Activated T-helper 9 cell treated with anti-CD3 and anti-CD28 coated beads, Interleukin-2, amount 50 U/mL, for 16 hours (primary cell): ENCODE measurements at places on chromosomes 6 and 20.

DNA sequence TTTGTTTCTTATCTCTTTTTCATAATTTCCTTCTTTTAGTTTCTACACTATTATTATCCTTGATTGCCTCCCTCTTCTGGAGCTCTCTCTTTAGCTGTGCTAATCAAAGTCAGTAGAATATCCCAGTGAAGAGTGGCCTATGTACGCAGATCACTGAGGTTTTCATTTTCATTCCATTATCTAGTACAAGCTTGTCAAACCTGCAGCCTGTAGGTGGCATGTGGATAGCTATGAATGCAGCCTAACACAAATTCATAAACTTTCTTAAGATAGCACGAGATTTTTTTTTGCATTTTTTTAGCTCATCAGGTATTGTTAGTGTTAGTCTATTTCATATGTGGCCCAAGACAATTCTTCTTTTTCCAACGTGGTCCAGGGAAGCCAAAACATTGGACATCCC lies 825.7 kb upstream of the MAP3K7 start:
- no peak for DNase-seq

GRCh38 chr6:117449549-117450439 lies 24.1 kb upstream of the ROS1 start:
- peak; percentile 21 for DNase-seq

- no peak for DNase-seq
These were observed 70.3 kb downstream of the SESN1 start for GRCh38 chr6:109024368-109024767.

GRCh38 chr6:147397306-147397705 lies 111.2 kb upstream of the SAMD5 start:
- DNase-seq, result no peak

DNA sequence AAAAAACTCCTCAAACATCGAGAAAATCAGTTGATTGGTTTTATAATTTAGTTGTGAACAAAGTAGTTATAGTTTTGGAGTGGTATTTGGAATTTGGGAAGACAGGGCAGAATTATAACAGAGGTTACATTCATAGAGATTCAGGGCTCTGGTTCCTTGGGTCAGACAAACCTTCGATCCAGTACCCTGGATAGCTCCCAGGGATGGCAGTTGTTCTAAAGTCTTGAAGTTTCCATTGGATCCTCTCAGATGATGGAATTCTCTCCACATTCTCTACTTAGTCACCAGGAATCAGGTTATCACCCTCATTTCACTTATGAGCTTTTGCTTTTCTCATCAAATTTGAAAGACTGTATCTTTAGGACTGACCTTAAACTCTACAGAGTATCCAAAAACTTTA lies 285.1 kb downstream of the CENPW start:
- DNase-seq, result no peak

DNA sequence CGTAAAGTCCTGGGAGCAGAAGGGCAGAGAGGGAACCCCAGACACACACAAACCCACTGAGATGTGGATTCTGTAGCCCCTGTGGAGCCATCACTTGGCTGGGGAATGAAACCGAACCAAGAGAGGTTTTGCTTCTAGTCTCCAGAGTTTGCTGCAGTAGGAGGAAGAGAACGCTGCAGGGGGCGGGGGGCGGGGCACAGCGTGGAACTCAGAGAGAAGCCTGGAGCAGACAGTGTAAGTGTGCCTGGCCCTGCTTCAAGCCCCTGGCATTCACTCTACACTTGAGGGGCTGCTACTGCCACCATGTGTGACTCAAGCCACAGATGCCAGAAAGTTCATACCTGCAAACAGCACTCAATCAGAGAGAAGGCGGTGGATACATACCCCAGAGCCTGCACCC lies 18.9 kb downstream of the GABRR1 start:
- DNase-seq, result no peak

GRCh38 chr6:116772450-116772849 lies 6.9 kb upstream of the FAM162B start:
- DNase-seq, result no peak

DNA sequence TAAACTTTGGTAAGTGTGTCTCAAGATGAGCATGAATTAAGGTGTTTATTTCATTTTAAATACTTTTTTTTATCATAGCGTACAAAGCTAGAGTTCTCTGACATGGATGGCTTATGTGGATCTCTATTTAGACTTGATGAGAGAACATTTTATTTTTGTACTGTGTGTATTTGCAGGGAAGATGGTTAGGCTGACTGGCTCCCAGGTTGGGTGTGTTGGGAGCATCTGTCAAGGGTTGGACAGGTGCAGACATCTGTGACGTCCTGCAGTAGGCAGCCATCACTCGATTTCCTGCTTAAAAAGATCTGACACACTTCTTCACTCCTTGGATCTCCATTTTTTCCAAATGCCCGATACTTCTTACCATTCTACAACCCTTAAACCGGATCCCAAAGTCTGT lies 221.9 kb upstream of the QKI start:
- no peak for DNase-seq

GRCh38 chr20:34402461-34402860 lies 39.4 kb downstream of the ITCH start:
- DNase-seq, result no peak

GRCh38 chr6:83974409-83975050 lies 59.0 kb upstream of the MRAP2 start:
- DNase-seq, result no peak

DNA sequence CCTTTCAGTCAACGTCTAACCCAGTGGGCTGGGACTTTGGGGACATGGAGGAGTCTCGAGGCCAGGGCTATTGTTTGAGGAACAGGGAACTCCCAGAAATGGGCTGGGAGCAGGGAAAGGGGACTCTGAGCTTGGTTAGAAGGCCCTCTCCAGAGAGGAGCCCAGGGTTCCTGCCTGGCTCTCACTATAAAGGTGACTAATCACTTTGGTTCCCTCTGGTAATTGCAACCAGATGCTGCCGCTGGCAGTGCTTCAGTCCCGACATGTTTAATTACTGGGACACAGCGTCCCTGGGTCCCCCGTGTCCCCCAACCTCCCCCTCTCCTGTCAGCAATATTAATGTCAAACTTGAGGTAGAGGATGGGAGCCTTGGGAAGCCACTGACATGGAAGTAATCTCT lies 5.0 kb upstream of the GDF5 start:
- DNase-seq, result no peak

- DNase-seq, result no peak
These were observed 219.6 kb downstream of the CD83 start for GRCh38 chr6:14337152-14337551.

GRCh38 chr20:20364593-20365479 lies 3.1 kb upstream of the INSM1 start:
- DNase-seq, result no peak

DNA sequence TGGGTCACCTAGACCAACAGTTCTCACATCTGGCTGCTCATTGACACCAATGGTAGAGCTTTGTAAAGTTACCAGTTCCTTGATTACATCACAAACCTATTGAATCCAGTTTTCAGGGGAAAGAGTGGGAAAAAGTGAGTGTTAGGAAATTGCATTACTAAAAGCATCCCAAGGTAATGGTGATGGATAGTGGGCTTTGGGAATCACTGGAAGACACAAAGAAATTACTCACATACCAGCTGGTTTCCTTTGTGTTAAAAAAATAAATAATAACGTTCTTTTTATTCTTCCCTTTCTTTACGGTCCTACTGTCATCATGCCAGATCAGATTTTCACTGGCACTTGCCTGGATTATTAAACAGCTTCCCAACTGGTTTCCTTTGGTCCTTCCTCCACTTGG lies 370.7 kb downstream of the RFPL4B start:
- DNase-seq, result no peak

DNA sequence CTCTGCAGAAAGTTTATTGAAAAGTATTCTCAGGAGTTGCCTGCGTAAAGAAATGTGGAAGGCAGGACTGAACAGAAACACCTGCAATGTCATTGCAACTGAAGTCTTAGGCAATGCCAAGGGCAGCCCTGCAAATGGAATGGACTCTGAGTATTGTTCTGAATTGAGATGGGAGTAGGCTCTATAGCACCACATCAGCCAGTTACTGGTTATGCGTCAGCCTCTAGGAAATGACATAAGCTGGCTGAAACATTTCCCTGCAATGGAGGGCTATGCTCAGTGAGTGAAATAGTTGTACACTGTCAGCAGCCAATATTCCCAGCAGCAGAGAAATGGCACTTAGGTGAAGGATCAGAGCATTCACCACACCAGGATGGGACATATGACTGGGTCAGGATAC lies 13.8 kb upstream of the GJE1 start:
- no peak for DNase-seq

- DNase-seq, result peak; percentile 1
These were observed 381 bp upstream of the PEX7 start for GRCh38 chr6:136822046-136822375.

GRCh38 chr20:50516180-50516934 lies 6.2 kb downstream of the PTPN1 start:
- DNase-seq, result no peak

GRCh38 chr6:167806061-167806700 lies 20.5 kb upstream of the AFDN start:
- DNase-seq, result no peak

DNA sequence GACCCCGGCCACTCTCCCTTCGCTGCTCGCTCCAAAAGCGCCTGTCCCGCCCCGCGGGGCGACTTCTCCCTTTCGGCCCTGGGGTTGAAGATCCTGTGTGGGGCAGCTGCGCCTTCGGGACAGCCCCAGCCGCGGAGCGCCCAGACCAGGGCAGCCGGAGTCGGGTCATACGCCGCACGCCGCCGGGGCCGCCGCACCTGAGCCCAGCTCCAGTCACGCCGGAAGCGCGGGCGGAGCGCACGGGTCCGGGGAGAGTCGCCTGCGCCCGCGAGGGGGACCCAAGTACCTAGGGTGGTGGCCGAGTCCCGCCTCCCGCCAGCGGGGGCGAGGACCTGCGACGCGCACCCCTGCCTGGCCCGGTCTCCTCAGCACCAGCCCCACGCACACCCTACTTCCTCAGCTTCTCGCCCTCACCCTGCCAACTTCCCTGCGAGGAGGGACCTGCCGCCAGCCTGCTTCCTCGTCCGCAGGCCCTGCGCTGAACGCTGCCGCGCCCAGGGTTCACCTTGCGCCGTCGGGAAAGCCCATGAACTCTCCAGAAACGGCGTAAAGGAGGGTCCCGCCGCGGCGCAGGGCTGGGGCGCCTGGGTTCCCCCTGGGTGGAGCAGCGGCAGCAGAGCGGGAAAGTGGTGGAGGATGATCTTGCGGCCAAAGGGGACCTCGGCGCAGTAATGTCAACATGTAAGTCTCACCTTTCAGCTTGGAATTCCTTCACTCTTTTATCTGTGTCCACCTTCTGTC lies at the start of gene ADGRG6:
Gene ADGRG6, plus strand, starts transcription at position 357 of the 741 bp plus-strand sequence. Its CDS starts 323 bp downstream, at position 680.
- peak; percentile 1 for DNase-seq

GRCh38 chr6:36566418-36566905 lies 19.2 kb upstream of the STK38 start:
- no peak for DNase-seq

DNA sequence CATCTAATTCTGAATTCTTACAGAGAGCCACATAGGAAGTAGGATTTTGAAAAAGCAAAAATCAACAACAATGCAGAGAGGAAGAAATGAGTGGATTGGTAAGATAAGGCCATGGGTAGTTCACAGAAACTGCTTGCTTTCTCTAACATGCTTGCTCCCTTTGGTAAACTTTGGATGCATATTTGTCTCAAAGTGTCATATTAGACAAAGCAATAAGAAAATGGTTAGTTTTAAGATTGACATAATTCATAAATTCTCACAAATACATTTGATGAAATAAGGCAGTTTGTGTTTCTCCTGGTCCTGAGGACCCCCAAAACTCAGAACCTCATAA lies 31.7 kb downstream of the UTRN start:
- DNase-seq, result no peak

DNA sequence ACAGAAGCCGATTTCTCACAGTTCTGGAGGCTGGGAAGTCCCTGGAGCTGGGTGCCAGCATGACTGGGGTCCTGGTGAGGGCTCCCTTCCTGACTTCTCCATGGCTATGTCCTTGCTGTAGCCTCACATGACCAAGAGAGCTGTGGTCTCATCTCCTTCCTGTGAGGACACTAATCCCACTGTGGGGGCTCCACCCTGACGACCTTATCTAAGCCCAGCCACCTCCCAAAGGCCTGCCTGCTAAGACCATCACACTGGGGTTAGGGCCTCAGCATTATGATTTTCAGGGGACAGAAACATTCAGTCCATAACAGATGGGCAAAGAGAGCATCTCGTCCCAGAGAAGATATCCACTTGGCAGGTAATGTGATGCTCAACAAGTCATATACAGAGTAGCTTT lies 16.8 kb downstream of the RPP40 start:
- DNase-seq, result no peak

- DNase-seq, result no peak
These were observed 39.0 kb upstream of the TBXT start for GRCh38 chr6:166206510-166207283.

GRCh38 chr6:57089687-57090457 lies at the start of gene ZNF451:
ZNF451 (plus strand) TSS chr6:57090188; CDS start chr6:57090254, 66 bp downstream.
- peak; percentile 96 for DNase-seq

GRCh38 chr6:56840467-56841380 lies 114.2 kb upstream of the BEND6 start:
- DNase-seq, result no peak

- DNase-seq, result no peak
These were observed 140.4 kb upstream of the AFDN start for GRCh38 chr6:167686204-167686893.

DNA sequence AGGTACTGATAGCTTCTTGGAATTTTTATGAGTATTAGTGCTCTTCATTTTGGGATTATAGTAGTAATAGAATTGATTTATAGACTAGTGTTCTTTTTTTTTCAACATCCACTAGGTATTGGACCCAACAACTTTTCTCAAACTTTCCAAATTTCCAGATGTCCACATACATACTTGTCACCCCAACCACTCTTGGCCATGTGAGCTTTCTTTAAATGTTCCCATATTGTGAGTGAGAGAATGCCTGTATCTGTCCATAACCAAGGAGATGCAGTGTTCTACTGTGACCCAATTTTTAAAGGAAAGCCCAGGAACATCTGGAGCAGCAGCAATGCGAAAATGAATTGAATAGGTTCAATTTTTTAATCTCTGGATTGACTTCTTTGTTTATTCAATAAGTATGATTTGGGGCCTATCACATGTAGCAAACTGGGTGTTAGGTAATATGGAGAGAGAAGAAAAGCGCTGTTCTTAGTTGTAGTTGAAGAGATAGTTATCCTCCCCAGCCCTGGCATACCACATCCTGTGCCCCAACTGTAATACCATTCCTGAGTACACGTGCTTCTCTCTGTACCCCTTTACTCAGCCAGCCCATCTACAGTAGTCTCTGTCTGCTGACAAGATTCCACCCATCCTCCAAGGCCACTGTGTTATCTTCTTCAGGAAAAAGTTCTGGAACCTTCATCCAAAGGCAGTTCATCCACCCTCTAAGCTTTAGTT lies 116.8 kb upstream of the SUPT3H start:
- DNase-seq, result no peak

DNA sequence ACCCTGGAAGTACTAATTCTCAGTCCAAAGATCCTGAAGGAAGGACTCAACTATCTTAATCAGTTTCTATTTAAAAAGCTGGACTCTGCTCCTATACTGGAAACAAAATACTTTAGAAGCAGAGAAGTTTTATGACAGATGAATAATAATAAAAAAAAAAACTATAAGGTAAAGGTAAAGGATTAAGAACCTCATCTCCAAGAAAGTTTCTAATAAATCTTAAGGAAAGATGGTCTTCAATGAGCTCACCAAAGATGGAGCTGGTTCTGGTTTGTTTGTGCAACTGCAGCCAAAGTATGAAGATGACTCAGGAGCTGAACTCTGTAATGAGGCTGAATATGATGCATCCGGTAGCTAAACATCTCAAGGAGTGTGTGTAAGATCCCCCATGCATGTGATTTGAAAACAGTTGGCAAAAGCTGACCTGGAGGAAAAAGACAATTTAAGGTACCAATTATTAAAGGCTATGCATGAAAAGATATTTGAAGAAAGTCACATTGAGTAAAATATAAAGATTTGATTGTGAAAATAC lies 25.2 kb downstream of the MED23 start:
- no peak for DNase-seq

GRCh38 chr6:24689964-24690363 lies 23.1 kb downstream of the ACOT13 start:
- DNase-seq, result no peak
